Astrocyte (in vitro differentiated cells and primary cell): ENCODE measurements at places on chromosomes 12 and 14.

GRCh38 chr14:81132468-81132867, 88.3 kb downstream of the GTF2A1 start:
- DNase-seq = no peak

DNA sequence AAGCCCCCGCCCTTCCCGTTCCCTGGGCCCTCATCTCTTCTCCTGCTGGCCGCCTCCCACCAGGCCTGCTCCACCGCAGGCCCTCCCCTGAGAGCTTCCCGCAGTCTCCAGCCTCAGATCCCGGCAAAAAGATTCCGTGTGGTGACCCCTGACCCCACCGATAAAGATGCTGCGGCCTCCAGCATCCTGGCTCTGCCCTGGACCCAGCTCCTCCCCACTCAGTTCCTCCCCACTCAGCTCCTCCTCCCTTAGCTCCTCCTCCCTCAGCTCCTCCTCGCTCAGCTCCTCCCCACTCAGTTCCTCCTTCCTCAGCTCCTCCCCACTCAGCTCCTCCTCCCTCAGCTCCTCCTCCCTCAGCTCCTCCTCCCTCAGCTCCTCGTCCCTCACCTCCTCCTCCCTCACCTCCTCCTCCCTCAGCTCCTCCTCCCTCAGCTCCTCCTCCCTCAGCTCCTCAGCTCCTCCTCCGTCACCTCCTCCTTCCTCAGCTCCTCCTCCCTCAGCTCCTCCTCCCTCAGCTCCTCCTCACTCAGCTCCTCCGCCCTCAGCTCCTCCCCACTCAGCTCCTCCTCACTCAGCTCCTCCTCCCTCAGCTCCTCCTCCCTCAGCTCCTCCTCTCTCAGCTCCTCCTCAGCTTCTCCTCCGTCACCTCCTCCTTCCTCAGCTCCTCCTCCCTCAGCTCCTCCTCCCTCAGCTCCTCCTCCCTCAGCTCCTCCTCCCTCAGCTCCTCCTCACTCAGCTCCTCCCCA, 17.0 kb downstream of the NOC4L start:
- peak; percentile 34 for DNase-seq

GRCh38 chr12:75965661-75966060, 65.9 kb downstream of the PHLDA1 start:
- no peak for DNase-seq

DNA sequence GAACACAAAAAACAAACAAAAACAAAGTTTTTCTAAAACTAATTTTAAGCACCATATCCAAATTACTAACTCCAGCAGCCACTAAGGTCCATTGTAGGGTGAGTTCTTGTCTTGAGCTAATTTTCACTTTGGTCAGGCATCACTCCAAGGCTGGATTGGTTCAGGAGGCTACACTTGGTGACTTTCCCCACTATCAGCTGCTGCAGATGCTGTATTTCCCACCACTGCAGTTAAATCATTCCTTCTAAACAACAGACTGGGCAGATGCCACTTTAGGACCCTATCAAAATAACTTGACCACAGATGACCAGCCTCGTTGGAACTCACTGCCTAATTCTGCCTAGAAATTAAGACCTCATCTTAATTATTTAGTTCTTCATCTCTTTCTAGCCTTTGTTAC, 140.5 kb downstream of the SLC16A7 start:
- DNase-seq = no peak

GRCh38 chr14:62988967-62989366, 56.3 kb downstream of the KCNH5 start:
- DNase-seq = peak; percentile 37

- DNase-seq = no peak
These were observed 3.8 kb downstream of the FOXJ2 start for GRCh38 chr12:8036346-8036745.

- DNase-seq = no peak
These were observed 140.3 kb upstream of the FAR2 start for GRCh38 chr12:29008786-29009185.

DNA sequence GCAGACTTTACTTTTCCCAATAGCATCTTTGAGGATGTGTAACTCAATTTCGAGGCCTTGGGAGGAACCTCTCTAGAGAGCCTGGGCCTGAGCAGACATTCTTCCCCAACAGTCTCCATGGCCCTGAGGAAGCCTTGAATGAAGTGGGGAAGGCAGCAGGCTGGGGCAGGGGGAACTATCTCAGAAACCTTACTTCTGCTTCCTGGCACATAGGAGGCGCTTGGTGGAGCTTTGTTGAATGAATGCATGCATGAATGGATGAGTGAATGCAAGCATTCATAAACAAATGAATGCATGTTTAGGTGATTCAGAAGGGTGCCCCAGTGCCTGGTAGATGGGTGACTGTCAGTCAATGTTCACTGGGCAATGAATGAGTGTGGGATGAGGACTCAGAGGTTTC, 58.3 kb downstream of the GALNT16 start:
- DNase-seq = no peak

DNA sequence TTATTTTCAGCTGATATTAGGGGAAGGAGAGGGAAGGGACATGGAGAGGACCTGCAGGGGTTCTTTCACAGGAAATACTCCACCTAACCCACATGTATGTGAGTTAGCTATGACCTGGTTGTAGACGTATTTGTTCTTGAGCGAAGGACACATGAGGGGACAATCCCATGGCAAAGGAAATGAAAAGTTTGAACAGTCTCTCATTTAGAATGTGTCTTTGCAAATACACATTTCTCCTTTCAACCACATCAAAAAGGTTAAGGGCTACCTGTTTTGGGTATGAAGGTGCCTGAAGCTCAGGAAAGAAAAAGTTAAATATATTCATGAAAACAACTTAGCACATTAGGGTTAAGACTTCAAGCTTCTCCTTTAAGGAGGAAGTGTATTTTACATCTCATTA, 7.4 kb downstream of the PYGL start:
- no peak for DNase-seq

GRCh38 chr12:13209436-13210235, 13.1 kb downstream of the EMP1 start:
- DNase-seq = no peak

GRCh38 chr14:99125113-99125512, 146.9 kb downstream of the BCL11B start:
- no peak for DNase-seq

GRCh38 chr14:49880267-49881064, 12.4 kb upstream of the ARF6 start:
- peak; percentile 22 for DNase-seq

GRCh38 chr14:32339188-32339587, 10.1 kb downstream of the AKAP6 start:
- DNase-seq = no peak

- peak; percentile 20 for DNase-seq
These were observed 536 bp downstream of the TM7SF3 start for GRCh38 chr12:27013611-27014084.

DNA sequence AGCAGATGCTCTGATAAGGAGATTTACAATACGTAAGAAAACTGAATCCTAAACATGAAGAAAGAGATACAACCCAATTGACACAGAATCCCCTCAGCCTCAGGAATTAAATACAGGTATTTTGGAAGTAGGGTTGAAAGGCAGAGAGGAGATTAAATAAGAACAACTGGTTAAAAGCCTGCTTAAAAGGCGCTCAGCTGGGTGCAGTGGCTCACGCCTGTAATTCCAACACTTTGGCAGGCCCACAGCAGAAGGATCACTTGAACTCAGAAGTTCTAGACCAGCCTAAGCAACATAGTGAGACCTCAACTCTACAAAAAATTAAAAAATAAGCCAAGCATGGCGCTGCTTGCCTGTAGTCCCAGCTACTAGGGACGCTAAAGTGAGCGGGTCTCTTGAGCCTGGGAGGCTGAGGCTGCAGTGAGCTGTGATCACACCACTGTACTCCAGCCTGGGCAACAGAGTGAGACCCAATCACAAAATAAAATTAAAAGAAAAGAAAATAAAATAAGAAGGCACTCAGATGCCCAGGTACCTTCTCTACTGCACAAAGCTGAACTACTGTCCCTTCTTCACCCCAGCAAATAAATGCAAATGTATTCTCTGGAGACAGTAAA, 32.9 kb downstream of the MED13L start:
- DNase-seq = no peak

- no peak for DNase-seq
These were observed 182.2 kb upstream of the SFSWAP start for GRCh38 chr12:131528667-131529066.
